ENCODE measurements at places on chromosomes 16 and 17.

- peak; percentile 37 for DNase-seq
Observed at GRCh38 chr16:2512735-2513404, 882 bp upstream of the ATP6V0C start.

- DNase-seq = no peak
Observed at GRCh38 chr17:2710071-2710802, 1.3 kb downstream of the CLUH start.

GRCh38 chr17:38574712-38575111 lies 31.0 kb downstream of the SRCIN1 start:
- DNase-seq = no peak

DNA sequence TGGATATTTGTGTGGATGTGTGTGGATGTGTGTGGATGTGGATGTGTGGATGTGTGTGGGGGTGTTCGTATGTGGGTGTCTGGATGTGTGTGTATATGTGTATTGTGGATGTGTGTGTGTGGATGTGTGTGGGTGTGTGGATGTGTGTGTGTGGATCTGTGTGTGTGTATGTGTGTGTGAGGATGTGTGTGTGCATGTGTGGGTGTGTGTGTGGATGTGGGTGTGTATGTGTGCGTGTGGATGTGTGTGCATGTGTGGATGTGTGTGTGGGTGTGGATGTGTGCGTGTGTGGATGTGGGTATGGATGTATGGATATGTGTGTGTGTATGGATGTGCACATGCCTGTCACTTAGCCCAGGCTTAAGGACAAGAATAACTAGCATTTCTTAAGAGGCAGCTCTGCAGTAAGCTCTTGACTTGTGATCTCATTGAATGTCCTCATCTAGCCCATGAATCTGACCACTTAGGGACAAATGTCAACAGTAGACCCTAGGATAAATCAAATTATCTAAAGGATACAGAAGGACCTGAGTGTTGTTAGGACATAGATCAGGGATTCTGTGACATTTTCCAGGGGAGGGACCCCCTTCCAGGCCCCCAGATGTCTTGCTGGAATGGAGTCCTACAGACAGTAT lies 83.5 kb downstream of the BMERB1 start:
- no peak for DNase-seq

DNA sequence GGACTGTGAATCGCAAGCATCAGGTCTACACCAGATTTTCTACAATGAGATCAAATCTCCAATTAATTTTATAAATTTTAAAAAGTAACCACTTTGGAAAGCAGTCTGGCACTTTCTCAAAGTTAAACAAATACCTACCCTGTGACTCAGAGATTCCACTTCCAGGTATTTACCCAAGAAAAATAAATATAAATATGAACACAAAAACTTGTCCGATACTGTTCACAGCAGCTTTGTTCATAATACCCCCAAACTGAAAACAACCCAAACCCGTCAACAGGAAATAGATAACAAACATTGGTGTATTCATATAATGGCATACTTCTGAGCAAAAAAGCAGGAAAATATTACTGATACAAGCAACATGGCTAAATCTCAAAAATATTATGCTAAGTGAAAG lies 12.1 kb downstream of the ZDHHC7 start:
- DNase-seq = no peak

DNA sequence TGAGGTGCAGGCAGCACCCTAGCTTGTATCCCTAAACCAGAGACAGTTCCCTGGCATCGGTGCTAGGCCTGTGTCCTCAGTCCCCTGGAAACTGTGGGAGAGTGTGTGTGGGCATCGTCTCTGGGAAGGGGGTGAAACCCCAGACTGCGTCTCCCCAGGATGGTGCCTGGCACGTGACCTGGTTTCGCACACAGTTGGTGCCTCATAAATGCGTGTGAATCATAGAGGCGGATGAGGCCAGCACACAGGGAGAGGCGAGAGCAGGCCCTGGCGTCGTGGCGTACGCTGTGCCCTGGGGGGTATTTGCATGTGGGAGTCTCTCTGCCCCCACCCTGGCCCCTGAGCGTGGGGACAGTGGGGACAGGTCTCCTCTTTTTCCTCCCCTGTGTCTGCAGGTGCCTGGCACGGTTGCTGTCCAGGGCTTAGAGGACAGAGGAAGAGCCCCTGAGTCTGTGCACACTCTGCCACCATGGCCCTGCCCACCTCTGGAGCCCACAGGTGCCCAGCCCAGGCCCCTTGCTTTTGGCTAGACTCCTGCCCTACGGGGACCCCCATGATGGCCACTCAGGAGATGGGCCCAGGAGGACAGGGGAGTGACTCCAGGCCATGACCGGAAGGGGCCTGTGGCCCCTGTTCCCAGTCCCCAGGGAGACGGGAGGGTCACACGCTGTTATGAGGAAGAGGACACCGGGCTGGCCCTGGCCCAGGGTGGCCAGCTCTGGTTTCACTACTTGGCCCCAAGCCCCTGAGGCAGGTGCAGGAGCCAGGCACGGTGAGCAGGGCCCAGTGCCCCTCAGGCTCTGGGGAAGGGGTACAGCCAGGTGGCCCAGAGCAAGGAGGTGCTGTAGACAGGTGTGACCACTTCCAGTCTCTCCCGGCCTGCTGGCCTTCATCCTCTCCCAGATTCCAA lies 1.3 kb upstream of the FSCN2 start:
- DNase-seq = no peak

- DNase-seq = no peak
Observed at GRCh38 chr16:27204312-27204915, 1.1 kb downstream of the KDM8 start.

GRCh38 chr17:78315355-78316114 lies 44.3 kb downstream of the SOCS3 start:
- DNase-seq = peak; percentile 53

DNA sequence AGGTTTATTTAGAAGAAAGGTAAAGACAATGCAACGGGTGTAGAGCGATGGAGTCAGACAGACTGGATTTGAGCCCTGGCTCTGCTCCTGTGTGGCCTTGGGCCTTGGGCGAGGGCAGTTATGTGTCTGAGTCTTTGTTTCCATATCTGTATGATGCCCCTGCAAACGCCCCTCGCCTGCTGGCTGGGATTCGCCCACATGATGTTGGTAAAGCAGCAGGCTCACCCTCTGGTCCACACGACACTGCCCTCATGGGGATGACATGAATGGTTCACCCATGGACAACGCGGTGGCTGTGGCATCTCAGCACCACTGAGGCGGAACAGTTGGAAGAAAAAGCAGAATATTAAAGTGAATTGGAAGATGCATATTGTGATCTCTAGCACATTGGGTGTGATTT lies 60.3 kb downstream of the FOXL1 start:
- DNase-seq = no peak

GRCh38 chr17:78653382-78653781 lies 76.2 kb upstream of the DNAH17 start:
- DNase-seq = no peak

GRCh38 chr16:87068762-87069150 lies 248.4 kb downstream of the C16orf95 start:
- DNase-seq = no peak

GRCh38 chr17:67435122-67435521 lies 58.0 kb downstream of the PITPNC1 start:
- no peak for DNase-seq

DNA sequence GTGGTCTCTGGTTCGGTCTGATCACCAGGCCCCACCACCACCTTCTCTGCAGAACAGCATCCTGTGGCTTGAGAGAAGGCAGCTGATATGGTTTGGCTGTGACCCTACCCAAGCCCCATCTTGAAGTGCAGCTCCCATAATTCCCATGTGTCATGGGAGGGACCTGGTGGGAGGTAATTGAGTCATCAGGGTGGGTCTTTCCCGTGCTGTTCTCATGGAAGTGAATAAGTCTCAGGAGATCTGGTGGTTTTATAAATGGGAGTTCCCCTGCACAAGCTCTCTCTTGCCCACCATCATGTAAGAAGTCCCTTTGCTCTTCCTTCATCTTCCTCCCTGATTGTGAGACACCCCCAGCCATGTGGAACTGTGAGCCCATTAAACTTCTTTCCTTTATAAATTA lies 352.3 kb upstream of the CDH5 start:
- DNase-seq = no peak

- no peak for DNase-seq
Observed at GRCh38 chr17:17985555-17985954, 12.9 kb downstream of the DRC3 start.

DNA sequence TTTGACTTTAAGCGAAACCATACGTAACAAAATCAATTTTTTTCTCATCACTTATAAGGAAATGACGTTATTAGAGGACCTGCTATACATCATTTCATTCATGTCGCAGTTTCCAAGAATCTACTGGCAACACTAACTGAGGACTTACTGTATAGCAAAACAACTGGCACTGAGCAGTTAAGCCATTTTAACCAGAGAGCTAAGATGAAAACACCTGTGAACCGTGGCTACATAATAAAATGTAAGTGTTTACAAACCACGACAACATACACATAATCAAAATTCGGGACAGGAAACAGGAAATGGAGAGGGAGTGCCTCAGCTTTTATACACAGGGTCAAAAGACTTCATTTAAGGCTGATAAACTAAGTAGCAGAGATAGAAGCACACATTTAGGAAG lies 29.5 kb downstream of the METTL16 start:
- no peak for DNase-seq

- DNase-seq = no peak
Observed at GRCh38 chr16:72049110-72049509, 5.2 kb upstream of the HP start.

DNA sequence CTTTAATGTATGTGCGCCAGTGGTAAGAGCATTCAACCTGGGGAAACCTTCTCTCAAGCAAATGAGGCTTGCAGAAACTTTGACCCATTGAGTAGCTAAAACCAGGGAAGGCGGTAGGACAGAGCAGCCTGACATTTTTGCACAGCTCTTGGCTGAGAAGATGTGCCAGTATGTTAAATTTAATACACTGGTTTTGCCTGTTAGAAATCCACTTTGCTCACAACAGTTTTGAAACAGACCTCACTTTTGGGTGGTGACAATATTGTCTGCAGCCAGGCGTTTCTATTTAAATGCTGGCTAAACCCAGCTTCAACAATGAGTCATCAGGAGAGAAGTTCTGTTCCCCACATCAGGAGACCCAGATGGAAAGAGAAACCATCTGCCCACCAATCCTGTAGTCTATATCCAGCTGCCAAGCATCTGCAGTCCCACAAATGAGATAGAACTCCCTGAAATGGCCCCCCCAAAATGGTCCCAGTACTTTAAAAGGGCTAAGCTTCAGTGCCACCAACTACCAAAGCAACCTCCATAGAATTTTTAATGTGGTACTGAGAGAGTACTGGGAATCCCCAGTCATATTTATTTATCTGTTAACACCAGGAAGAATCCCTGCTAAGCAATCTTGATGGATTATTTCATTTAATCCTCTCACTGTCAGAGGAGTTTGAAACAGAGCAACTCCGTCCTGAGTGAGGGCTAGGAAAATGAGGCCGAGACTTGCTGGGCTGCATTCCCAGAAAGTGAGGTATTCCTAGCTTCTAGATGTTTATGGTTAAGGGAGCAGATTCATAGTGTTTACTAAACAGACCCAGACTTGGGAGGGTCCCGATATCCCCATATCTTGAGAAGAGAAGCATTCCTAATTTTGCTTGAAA lies 29.0 kb upstream of the CLEC3A start:
- DNase-seq = peak; percentile 31

- DNase-seq = no peak
Observed at GRCh38 chr17:44829523-44830358, at the start of gene GJC1. Gene GJC1, minus strand, starts transcription at chr17:44830287. Its CDS starts 24,470 bp downstream, at chr17:44805817.

DNA sequence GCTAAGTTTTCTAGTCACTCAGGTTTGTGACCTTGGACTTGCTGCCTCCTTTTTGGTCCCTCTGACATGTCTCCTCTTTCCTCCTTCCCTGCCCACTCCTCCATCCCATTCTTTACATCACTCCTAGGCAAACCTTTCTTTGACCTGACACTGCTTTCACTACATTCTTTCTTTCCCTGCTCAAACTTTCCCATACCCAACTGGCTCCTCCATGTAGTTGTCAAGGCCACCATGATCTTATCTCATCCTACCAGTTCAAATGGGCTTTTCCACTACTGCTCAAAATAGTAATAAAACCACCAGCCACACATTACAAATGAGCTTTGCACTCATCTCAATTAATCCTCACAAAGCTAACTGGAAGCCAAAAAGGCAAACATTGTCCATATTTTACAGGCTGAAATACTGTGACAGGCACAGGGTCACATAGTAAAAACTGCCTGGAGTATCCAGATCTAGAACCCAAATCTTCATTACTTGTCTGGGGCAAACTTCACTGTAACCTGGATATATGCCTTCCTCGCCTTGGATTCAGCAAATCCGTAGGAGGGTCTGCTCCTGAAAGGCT lies 14.4 kb downstream of the MRPS23 start:
- DNase-seq = no peak

- no peak for DNase-seq
Observed at GRCh38 chr16:16163571-16163970, 59.7 kb downstream of the ABCC6 start.

DNA sequence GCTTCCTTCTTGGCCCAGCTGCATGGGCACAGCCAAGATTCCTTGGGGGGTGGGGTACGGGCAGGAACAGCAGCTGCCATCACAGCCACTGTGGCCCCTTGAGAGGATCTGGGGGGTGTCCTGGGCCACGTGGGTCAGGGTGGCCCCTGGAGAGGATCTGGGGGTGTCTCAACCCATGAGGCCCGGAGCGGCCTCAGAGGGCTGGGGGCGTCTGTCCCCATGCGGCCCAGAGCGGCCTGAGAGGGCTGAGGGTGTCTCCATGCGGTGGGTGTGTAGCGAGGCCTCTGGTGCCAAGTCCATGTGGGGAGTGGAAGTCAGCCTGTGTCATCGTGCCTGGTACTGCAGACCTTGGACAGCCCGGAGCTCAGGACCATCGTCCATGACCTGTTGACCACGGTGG lies 13.7 kb downstream of the TSC2 start:
- no peak for DNase-seq

DNA sequence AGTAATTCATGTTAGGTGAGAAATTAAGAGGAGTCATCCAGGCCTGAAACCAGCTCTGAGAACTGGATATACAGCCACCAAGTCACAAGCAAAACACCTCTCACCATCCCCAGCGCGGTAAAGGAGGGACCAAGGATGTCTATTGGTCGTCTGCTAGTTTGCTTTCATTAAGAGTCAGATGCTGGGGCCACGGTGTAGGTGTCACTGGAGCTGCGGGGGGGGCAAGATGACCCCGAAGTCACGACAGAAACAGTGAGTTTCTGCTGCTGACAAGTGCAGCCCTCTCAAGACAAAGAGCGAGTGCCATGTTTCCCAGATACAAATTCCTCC lies 790 bp downstream of the NCBP3 start:
- DNase-seq = no peak

DNA sequence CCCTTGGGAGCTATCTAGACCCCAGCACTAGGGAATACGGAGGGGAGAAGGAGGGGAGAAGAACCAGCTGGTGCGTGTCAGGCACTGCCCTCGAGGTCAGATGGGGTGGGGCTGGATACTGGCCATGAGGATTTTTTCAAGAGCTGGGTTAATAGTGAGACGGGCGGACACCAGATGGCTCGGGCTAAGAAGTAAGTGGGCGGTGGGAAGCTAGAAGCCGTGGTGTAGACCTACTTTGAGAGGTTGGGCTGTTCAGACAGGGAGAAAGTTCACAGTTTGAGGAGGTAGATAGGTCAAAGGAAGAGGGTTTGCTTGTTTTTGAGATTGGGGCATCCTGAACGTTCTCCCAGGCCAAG lies 303.8 kb downstream of the SEC14L1 start:
- DNase-seq = no peak

GRCh38 chr17:34542700-34543336 lies 36.6 kb upstream of the TMEM132E start:
- DNase-seq = no peak

Measured in SW480 (cell line).